ENCODE measurements at places on chromosomes 5 and 9. TPM values are rescaled to one million over a fixed set of nuclear protein-coding genes. Genes with fewer than 3 reads are reported as not detected.

SLC6A3 gene
- 2.7 TPM for total RNA-seq

SAP30L gene
- total RNA-seq = 30.6 TPM

PCDHA9 gene
- 4.6 TPM for total RNA-seq

CDH12 gene
- total RNA-seq = 22.5 TPM

CRB2 gene
- total RNA-seq = 36.4 TPM

GRIN3A gene
- total RNA-seq = 7.5 TPM

PCAT7 gene
- not detected for total RNA-seq

C9orf57 gene
- not detected for total RNA-seq

ADAMTS6 gene
- total RNA-seq = 48.3 TPM

OR13D1 gene
- not detected for total RNA-seq

RICTOR gene
- total RNA-seq = 132 TPM

WDR5 gene
- 25.3 TPM for total RNA-seq

SPARC gene
- 2,277 TPM for total RNA-seq

Data from camera-type eye (tissue), 1 donor.